ENCODE measurements at places on chromosomes 2 and 18.
A peak's percentile ranks its signal among the peaks of the same experiment; 100 is the strongest.

- DNase-seq, result no peak
These were observed 85.5 kb downstream of the PIGN start for GRCh38 chr18:62101321-62101721.

GRCh38 chr2:32977228-32977758, 30.5 kb downstream of the LTBP1 start:
- no peak for DNase-seq

GRCh38 chr2:68537011-68537410, 69.6 kb downstream of the APLF start:
- no peak for DNase-seq

DNA sequence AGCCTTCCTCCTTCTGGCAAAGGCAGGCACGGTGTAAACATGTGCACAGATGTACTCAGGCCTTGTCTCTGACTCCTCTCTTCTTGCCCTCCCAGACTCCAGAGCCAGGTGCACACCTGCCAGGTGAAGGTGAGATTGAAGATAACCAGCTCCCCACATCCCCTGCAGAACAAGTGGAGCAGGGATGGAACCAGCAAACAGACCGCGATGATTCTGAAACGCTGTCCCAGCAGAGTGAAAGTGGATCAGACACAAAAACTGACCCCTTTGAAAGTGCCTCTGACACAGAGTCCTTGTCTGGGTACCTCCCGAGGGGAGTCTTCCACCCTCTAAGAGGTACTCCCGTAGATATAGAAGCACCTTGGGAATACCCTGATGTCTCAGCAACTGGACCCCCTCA, 77.2 kb downstream of the ARHGEF4 start:
- no peak for DNase-seq

- no peak for DNase-seq
These were observed 115.7 kb downstream of the ZNF385B start for GRCh38 chr2:179745635-179746256.

DNA sequence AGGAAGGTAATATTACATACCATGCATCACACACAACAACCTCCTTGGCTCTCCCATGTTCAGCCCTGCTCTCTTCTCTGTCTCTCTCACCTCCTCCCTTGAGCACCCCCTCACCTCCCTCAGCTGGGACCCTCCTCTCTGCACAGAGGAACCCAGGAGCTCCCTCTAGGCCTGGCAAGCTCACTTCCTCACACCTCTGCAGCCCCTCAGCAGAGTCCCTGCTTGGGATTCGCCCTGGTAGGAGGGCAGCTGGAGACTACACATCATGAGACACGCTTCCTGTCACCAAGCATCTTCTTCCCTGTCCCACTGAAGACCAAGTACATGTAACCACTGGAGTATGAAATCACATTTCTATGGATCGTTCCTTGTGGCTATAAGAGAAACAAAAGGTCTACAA, 51.0 kb downstream of the ADD2 start:
- DNase-seq, result no peak

DNA sequence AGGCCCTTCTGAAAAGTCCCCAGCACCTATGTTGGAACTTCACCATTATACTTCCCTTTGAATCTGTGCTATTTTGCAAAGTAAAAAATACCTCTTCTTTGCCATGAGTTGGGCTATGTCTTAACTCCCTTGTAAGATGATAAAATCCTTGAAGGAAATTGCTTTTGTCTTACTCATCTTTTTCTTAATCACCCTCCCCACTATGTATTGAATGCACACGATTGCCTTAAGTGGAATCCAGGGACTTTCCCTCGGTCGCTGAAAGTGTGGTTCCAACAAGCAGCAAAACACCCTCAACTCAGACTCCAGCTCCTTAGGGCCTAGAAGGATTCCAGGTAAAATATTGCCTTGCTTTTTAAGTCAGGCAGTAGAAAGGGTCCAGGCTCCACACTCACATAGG, 173.2 kb upstream of the ARL4C start:
- DNase-seq, result no peak

GRCh38 chr18:11733031-11733430, 44.0 kb downstream of the GNAL start:
- peak; percentile 36 for DNase-seq

DNA sequence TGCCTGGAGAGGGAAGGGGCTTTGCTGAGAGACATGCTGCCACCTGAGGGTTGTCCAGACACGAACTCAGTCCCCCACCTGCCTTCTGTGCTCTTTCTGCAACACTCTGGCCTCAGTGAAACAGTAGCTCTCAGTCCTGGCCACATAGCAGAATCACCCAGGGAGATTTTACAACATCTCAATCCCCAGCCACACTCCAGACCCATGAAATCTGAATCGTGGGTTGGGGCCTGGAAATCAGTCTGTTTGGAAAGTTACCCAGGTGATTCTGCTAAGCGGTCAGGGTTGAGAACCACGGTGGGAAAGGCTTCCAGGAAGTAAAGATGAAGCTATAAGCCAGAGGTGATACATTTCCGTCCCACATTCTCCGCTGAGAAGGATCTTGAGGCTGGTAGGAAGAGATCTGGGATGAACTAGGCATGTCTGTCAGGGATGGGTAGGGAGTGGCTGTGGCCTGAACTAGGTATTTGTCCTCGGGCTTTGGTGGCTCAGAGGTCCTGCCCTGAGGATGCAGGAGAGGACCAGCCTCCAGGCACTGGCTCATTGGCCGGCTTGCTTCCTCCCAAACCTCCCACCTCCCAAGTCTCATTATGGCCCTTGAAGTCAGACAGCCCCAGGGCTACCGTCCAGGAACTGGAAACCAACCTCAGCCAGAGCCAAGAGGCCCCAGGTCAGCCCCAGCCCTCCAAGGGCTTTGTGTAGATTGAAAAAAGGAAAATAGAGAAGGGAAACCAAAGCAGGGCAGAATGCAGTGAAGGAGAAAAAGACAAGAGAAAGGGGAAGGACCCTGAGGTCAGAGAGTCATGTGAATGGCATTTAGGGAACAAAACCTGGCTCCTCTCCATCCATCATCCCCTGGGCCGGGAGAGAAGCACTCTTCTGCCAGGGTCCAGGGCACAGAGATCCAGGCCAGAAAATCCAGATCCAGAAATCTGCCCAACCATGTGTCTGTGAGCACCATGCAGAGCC, 119.6 kb downstream of the ZFP36L2 start:
- no peak for DNase-seq

GRCh38 chr2:20348542-20348941, 2.1 kb downstream of the PUM2 start:
- no peak for DNase-seq

DNA sequence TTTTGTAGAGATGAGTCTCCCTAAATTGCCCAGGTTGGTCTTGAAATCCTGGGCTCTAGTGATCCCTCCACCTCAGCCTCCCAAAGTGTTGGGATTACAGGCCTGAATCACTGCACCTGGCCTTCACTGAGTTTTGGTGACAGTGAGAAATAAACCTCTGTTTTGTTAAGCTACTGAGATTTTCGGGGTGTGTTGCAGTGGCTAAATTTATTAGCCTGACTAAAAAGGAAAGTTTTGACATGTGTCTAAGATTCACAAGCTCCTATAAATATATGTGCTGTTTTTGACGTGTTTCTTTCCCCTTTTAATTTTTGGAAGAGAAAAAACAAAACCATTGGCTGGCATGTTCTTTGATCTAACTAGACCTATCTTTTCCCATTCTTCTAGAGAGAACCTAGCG, 190.5 kb upstream of the MC4R start:
- no peak for DNase-seq

DNA sequence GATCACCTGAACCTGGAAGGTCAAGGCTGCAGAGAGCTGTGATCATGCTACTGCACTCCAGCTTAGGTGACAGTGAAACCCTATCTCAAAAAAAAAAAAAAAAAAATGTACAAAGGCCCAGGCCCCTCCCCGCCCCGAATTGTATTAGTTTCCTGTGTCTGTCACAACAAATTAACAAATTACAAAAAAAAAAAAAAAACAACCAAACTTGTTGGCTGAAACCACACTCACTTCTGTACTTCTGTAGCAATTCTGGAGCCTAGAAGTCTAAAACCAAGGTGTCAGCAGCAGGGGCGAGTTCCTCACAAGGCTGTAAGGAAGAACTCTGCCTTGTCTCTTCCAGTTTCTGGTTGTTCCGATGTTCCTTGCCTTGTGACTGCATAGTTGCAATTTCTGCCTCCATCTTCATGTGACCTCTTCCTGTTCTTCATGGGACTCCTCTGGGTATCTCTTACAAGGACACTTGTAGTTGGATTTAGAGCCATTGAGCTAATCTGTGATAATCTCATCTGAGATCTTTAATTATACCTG, 100.8 kb upstream of the ZSWIM2 start:
- DNase-seq, result no peak

GRCh38 chr2:39663187-39663930, 2.4 kb upstream of the TMEM178A start:
- DNase-seq, result no peak
